Activated CD4-positive, alpha-beta T cell treated with anti-CD3 and anti-CD28 coated beads, Interleukin-2, amount 50 U/mL, for 16 hours (primary cell): ENCODE measurements at places on chromosomes 11 and 22.

DNA sequence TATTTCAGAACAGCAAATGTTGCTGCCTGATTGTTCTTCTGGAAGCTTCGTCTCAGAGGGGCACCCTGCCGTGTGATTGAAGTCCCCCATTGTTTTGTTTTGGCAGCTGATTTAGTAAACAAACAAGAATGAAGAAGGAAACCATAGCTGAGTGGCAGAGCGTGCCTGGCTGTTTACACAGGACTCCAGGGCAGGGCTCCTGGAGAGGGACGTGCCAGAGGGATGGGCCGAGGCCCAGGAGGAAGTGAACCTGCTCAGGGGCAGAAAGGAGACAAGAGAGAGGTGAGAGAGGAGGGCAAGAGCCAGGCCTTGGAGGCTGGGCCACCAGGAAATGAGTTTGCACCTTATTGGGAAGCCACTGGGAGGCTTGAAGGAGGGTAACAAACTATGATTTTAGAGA lies 85.5 kb upstream of the B3GAT1 start:
- no peak for DNase-seq

DNA sequence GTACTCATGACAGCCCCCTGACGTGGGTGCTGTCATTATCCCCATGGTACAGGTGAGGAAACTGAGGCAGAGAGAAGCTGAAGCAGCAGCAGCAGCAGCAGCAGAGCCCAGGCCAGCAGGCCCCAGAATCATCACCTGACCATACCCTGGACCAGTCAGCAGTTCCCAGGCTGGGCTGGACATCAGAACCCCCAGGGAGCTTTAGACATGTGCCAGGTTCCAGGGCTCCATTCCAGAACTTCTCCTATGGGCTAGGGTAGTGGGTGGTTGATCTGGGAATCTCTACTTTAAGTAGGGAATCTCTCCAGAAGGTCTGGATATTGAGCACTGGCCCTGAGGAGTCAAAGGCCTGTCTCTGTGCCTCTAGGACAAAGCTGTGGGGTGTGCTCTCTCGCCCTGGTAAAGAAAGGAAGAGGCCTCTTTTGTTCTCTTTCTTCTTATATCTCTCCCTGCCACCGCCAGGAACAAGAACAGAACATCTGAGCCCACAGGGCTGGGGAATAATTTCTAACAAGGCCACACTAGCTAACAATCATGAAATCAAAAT lies 26.6 kb downstream of the MAFF start:
- no peak for DNase-seq

GRCh38 chr22:42080287-42080686 lies 787 bp downstream of the SMDT1 start:
- peak; percentile 20 for DNase-seq

GRCh38 chr22:46415776-46416519 lies 80.4 kb downstream of the TRMU start:
- no peak for DNase-seq

- no peak for DNase-seq
Observed at GRCh38 chr11:47152126-47152952, 24.3 kb downstream of the ARFGAP2 start.

DNA sequence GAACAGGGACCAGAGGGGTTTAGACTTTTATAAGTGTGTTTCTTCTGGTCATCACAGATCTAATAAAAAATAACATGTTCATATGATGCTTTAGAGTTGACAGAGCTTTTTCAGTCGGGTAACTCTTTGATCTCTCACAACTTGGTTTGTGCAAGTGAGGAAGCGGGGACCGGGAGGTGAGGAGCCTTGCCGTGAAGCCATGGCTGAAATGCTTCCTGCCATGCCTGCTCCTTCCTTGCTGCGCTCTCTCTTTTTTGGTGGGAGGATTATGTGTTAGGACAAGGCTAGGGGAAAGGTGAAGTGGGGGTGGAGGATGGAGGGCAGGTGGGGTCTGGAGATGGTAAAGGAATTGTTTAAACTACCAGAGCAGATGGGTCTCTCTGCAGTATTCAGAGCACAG lies 23.8 kb downstream of the TEAD1 start:
- no peak for DNase-seq

GRCh38 chr11:65899356-65900124 lies 648 bp downstream of the FOSL1 start:
- peak; percentile 78 for DNase-seq

DNA sequence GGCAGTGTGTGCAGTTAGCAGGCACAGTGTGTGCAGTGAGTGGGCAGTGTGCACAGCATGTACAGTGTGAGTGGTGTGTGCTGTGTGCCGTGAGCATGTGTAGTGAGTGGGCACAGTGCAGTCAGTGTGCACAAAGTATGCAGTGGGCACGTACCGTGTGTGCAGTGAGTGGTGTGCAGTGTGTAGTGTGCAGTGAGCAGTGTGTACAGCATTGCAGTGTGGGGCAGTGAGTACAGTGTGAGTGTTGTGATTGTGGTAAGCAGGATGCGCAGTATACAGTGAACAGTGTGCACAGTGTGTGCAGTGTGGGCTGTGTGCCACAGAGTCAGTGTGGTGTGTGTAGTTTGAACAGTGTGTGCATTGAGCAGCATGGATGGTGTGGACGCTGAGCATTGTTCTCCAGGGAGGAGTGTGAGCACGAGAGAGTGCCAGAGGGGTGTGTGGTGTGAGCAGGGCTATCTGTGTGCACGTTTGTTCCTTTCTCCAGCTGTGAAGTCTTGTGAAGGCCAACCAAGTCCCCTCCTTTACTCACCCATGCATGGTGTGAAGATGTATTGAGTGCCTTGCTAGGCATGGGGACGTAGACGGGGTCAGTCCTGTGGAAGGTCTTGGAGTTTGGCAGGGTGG lies 3.0 kb downstream of the SHANK3 start:
- DNase-seq = no peak

GRCh38 chr11:123509737-123510578 lies 79.9 kb downstream of the GRAMD1B start:
- no peak for DNase-seq

DNA sequence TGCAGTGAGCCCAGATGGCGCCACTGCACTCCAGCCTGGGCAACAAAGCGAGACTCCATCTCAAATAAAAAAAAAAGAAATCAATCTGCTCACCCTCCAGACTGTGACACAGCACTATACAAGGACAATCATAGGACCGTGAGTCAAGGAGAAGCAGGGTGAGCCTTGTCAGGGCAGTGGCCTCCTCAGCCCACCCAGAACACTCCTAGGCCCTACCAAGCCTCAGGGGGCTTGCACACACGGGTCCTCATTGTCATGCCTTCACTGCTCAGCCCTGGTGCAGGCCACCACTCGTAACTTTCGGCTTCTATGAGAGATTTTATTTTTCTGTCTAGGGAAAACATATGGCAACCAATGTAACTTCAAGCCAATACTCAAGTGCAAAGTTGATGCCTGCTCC lies 35.8 kb downstream of the DGCR2 start:
- DNase-seq = no peak

DNA sequence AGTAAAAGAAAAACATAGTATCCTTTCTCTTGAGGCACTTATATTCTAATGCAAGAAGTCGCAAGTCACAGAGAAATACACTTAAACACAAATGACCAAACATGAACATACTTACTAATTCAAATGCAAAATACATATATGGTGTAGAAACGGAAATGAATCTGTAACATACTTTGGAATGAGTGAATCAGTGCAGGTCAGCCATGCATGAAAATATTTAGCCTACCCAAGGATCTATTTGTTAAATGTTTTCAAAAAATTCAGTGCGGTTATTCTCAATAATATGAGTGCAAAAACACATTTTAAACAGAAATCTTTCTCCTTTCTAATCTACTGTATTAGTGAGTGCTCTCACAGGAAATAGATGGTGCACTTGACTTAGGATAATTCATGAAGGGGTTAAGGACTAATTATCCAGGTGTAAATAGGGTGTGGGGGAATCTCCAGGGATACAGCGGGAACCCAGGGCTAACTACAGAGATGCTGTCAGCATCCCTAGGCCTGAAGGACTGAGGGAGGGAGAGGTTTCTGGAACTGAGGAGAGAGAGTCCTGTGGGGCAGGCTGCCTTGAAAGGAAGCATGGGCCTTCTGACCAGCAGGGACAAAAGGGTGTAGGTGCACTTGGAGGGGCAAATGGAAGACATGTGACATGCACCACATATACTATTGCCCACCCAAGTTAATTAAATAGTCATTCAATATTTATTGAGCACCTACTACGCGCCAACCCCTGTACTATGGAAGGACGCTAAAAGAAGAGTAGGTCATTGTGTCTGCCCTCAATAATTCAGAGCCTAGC lies 139.2 kb downstream of the MAML2 start:
- DNase-seq = no peak

DNA sequence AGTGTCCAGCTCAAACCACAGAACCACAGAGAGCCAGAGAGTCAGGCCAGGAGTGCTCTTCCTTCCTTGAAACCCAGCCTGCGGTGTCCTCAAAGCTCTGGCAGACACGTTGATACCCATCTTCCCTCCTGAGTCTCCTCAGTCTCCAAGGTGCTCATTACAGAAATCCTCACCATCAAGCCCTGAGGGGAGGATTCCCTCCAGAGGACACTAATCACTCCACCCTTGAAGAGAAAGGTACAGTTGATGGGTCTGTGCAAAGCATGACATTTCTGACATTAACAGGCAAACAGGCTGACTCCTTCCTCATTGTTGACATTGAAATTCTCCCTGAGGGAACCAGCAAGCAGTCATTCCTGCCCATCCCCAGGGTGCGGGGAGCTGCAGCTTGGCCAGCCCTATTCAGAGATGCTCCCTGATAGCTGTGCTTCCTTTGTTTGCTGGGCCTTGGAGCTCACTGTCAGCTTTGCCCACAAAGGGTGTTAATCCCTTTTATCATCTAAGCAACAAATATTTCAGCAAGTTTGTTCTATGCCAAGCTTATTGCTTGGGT lies 101.7 kb upstream of the CSNK2A3 start:
- DNase-seq = no peak

- DNase-seq = no peak
Observed at GRCh38 chr11:97656356-97656755, 1266.5 kb downstream of the JRKL start.

GRCh38 chr11:47955061-47955755 lies 25.2 kb upstream of the PTPRJ start:
- DNase-seq = peak; percentile 18

DNA sequence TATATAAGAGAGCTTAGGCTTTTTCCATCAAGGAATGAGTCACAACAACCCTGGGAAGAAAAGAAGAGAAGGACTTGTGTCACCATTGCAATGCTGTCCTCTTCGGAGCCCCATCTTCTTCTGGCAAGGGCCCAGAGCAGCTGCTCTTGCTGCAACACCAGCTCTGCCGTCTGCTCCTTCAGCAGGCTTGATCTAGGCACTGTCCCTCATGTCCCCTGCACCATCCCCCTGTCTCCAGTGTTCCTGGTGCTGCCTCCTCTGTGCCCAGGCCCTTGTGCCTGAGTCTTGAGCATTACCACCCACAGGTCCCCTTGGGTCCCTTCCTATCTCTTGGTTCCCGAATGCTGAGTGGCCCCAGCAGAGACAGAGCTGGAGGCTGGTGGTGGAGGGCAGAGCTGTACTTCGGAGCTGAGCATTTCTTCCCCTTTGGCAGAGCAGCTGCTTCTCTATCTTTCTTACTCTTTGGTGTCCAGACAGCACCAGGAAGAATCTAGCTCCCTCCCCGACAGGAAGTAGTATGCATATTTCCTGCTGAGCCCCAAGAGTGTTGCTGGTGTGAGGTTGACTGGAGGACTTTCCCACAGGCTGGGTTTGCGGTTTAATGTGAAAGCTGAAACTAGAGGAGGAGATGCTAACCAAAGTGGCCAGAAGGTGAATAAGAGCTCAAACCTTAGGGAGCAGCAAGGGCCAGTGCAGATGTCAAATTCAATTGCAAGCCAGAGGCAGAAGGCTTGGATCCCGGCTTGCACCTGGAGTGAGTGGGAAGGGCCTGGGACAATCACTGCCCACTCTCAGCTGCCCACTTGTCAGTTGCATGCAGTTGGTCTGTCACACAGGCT lies 27.8 kb downstream of the WEE1 start:
- peak; percentile 93 for DNase-seq

DNA sequence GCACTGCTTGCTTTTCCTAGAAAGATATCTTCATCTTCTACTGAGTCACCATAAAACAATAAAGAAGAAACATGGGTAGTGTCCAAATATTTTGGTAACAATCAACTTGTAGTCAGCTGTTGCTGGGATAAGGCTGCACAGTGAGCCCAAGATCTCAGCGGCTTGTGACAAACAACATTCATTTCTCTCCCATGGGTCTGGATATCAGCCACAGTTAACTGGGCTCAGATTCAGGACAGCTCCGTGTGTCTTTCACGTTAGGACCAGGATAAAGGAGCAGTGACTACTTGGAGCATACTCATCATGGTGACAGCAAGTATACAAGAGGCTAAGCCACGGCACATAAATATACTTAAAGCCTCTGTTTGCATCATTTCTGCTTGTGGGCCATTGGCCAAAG lies 27.9 kb upstream of the GRK3 start:
- DNase-seq = no peak

- DNase-seq = no peak
Observed at GRCh38 chr11:19953909-19954308, 206.4 kb downstream of the DBX1 start.

DNA sequence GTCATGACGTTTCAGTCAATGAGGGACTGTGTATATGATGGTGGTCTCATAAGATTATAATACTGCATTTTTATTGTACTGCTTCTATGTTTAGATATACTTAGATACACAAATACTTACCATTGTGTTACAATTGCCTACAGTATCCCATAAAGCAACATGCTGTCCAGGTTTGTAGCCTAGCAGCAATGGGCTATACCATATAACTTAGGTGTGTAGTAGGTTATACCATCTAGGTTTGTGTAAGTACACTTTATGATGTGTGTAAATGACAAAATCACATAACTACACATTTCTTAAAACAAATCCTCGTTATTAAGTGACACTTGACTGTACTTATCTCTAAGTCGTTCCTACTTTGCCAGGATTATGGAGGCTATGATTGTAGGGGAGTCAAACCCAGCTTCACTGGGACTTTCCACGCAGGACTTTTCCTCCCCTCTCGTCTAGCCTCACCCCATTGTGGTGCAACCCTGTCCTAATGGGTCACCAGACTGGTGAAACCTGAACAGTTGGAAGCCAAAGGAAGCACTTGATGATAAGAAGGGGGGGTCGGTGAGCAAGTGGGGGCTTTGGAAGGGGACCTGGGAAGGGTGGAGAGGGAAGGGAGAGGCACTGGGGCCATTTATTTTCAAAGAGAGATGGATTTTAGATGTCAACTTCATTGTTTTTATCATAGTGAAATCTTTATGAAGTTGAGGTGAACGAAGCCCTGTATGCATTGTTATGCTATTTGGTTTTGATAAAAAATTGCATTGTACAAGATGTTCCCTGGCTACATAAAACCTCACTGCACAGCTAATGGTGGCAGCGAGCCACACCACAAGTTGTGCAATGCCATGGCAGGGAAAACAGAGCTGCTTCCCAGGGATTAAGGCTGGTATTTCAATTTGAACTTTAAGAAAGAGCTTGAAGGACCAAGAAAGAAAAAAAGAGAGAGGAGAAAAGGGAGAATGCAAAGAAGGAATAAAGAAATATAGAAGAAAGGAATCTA lies 129.1 kb downstream of the EHF start:
- DNase-seq = no peak

- DNase-seq = peak; percentile 41
Observed at GRCh38 chr11:73716153-73717056, 44.5 kb downstream of the RAB6A start.
